Tongue (tissue), 3 donors: ENCODE measurements at places on chromosomes 13 and 19. TPM values are rescaled to one million over a fixed set of nuclear protein-coding genes. Genes with fewer than 3 reads are reported as not detected.

DNA sequence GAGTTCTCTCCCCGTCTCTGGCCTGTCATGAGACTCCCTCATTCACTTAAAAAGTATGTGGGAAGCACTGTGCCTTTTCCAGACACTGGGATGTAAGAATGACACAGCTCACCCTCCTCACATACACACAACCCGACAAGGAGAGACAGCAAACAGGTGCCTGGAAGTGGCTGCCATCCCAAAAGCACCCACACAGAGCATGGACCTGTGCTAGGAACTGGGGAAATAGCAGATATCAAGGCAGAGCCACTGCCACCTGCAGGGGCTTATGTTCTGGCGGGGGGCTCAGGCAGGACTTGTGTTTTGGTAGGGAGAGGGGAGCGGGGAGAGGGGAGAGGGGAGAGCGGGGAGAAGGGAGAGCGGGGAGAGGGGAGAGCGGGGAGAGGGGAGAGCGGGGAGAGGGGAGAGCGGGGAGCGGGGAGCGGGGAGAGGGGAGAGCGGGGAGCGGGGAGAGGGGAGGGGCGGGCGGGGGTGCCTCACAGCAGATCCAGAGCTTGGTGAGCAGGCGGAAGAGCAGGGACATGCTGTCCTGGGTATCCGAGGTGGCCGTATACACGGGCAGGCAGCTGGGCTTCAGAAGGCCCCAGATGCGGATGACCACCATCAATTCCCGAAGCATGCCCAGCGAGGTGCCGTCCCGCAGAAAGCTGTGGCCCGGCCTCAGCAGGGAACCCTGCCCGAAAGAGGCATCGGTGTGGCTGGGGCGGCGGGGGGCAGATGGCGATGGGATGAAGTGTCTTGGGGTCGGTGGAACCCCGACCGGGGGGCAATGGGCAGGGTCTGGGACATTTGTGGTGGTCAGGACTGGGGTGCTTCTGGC, 12.2 kb downstream of the CFD start:
- DNase-seq: no peak

Gene CGB5
- total RNA-seq: not detected

DNA sequence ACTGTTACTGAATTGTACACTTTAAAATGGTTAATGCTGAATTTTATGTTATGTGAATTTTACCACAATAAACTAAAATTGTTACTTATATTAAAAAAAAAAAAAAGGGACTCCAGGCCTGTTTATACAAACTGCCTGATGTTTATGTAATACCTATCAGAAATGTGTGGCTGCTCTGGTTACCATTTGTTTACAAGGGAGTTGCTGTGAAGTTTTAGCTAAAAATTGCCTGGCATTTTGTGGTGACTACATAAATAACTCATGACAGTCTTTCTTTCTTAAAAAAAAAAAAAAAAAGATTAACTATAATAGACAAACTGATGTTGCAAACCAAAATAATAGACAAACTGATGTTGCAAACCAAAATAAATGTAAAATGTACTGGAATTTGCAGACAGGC, 71.8 kb downstream of the CDADC1 start:
- DNase-seq: no peak

Gene PRMT1
- 208 TPM for total RNA-seq

Gene PCSK4
- total RNA-seq: 1.0 TPM

DNA sequence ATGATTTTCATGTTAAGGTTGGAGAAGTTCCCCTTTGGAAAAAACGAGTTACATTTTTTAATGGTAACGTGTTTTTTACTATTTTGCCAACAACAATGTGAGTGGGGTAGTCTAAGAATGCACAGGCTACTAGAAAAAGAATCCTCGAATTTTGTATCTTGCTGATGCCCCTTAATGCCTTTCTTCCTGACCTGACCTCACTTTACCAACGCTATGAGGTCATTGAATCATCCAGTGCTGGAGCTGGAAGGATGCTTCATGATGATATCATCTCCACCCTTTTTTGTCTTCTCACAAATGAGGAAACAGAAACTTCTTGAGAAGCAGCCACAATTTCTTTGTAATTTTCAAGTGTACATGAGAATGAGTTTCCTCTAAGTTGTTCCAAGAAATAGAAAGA, 8.2 kb upstream of the UBL3 start:
- no peak for DNase-seq

Gene CLDN10
- 17.4 TPM for total RNA-seq

Gene FFAR3
- not detected for total RNA-seq

Gene NANOS3
- total RNA-seq: not detected

- peak; percentile 38 for DNase-seq
These were observed 270.9 kb downstream of the LMO7 start for GRCh38 chr13:75907044-75907443.
